ENCODE measurements at places on chromosomes 3 and 15.

DNA sequence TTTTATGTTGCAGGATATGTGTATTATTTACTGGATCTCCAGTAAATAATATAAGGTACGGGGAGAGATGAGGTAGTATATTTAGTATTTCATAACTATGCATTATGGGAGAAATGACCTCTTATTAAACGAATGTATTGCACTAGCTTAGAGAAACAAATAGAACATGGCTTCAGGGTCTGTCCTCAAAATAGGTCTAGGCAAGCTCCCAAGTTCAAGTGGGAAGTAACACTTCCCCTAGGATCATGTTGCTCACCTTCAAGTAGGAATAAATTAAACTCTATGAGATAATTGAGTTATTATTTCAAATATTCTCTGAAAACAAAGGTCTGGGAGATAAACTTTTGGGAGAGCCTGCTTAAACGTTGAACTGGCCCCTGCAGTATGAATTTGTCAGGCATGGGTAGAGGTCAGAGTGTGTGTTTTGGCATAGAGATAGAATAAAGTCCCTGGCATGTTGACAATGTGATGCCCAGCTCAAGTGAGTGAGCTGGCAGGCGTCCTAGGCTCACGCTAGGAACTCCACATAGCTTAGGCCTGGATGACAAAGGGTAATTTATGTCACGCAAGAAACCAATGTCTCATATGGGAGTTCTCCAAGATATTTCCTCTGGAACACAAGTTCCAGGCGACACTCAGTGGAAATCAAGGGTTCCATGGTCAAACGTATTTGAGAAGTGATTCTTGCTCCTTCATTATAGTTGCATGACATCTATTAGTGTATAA, 236.8 kb downstream of the CACNA2D3 start:
- no peak for DNase-seq

DNA sequence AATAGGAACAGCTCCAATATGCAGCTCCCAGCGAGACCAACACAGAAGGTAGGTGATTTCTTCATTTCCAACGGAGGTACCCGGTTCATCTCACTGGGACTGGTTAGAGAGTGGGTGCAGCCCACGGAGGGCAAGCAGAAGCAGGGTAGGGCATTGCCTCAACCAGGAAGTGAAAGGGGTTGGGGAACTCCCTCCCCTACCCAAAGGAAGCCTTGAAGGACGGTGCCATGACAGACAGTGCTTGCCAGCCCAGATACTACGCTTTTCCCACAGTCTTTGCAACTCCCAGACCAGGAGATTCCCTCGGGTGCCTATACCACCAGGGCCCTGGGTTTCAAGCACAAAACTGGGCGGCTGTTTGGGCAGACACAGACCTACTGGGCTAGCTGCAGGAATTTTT, 576.9 kb upstream of the NECTIN3 start:
- no peak for DNase-seq

GRCh38 chr3:106092792-106093191, 224.0 kb upstream of the CBLB start:
- DNase-seq = no peak

DNA sequence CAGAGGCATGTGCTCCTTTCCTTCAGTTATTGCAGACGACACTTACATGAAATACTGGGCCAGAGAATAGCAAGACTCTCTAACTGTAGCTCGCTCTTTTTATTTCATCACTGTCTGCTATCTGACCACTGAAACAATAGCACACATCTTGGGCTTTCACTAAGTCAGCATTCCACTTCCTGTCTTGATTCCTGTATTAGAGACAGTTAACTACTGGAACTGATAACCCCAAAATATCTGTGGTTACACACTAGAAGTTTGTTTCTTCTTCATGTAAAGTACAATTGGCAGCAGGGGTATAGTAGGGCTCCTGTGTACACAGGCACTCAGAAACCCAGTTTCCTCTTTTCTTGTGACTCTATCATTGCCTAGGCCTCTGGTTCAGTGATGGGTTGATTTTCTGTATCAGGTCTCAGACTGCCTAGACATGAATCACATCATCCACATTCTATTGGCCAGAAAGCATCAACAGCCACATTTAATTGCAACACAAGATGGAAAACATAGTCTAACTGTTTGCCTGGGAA, 230.2 kb upstream of the CD96 start:
- no peak for DNase-seq

DNA sequence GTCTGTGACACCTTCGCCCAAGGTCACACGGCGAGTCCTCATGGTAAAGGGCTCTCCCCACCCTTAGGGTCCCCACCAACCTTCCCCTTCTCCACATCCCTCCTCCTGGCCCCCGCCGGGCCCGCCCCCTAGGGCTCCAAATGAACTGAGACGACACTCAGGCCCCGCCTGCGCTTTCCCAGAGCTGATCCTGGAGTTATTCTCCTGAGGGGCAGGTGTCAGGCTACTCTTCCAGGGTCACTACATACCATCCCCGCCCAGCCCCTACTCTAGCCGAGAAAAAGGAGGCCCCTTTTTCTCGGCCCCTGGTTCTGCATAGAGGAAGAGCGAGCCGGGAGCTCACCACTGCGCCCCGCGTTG, 292 bp downstream of the USP4 start:
- no peak for DNase-seq

GRCh38 chr3:53513556-53514190, 19.3 kb downstream of the CACNA1D start:
- no peak for DNase-seq

GRCh38 chr15:91469632-91470567, 369.8 kb downstream of the SV2B start:
- peak; percentile 6 for DNase-seq

DNA sequence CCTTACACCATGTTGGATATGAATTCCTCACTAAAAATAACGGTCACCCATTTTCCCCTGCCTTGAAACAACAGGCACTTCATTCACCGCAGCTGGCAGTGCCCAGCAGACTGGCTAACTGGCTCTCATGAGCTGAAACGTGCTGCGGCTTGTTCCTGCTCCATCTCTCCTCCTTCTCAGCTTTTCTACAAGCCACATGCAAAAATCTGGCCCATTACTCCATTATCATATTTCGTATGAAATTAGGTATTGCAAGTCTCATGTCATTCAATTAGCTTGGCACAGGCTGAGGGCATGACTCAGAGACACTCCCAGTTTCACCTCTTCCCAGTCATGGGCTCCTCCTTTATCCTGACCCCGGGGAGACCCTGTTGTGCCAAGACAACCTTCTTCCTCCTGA, 60.0 kb downstream of the MAGEF1 start:
- DNase-seq = no peak

GRCh38 chr15:75107908-75108838, 84.8 kb downstream of the PPCDC start:
- no peak for DNase-seq

DNA sequence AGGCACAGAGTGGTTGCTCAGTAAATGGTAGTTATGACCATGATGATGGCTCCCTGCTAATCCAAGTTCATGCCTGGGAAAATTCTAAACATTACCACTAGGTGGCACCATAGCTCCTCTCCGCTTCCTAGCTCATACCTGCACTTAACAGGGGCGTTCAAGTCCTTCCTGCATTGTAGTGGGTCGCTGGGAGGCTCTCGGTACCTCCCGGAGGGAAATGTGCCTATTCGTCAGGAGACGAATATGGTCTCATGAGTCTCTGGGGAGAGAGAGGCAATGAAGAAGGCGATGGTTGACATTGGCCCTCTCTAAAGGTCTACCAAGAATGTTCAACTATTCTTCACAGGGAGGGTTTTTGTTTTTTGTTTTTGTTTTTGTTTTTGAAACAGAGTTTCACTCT, 10.9 kb downstream of the MESP1 start:
- no peak for DNase-seq

DNA sequence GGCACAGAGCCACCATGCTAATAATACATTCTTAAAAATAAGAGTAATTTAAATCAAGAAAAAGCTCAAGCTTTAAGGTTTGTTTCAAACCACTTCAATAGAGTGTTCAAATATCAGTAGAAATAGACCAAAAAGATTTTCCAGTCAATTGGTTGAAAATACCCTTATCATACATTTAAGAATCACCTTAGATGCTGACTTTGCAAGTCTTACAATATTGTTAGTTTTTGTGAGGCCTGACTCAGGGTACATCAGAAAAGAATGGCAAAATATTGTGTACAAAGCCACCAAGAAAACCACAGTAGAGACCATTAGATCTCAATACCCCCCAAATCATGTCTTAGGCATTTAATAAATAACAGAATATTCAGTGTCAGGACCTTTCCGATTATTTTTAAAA, 19.8 kb upstream of the NRG4 start:
- no peak for DNase-seq

- no peak for DNase-seq
Observed at GRCh38 chr15:66670175-66670574, 31.9 kb upstream of the SMAD6 start.

- DNase-seq = no peak
Observed at GRCh38 chr15:40932156-40932555, 3.0 kb downstream of the DLL4 start.

Data from activated naive CD4-positive, alpha-beta T cell (primary cell).